NCI-H1436 treated with DMSO at 0.1 percent for 48 hours (cell line): ENCODE measurements at places on chromosomes 16 and 17.

DNA sequence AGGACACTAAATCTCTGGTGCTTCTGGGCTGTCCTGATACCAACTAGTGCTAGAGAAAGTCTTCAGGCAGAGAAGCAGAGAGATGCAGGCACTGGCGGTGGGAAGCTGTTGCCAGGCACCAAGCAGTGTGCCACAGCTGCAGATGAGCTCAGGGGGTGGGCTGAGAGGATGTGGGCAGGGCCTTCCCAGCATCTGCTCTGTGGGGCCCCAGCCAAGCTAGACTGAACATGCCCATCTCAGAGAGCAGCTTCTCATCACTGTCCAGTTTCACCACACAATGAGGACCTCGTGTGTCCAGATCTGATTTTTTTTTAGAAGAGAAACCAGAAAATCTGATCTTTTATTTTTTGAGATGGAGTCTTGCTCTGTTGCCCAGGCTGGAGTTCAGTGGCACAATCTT lies 17.1 kb downstream of the PSKH1 start:
- DNase-seq = no peak

DNA sequence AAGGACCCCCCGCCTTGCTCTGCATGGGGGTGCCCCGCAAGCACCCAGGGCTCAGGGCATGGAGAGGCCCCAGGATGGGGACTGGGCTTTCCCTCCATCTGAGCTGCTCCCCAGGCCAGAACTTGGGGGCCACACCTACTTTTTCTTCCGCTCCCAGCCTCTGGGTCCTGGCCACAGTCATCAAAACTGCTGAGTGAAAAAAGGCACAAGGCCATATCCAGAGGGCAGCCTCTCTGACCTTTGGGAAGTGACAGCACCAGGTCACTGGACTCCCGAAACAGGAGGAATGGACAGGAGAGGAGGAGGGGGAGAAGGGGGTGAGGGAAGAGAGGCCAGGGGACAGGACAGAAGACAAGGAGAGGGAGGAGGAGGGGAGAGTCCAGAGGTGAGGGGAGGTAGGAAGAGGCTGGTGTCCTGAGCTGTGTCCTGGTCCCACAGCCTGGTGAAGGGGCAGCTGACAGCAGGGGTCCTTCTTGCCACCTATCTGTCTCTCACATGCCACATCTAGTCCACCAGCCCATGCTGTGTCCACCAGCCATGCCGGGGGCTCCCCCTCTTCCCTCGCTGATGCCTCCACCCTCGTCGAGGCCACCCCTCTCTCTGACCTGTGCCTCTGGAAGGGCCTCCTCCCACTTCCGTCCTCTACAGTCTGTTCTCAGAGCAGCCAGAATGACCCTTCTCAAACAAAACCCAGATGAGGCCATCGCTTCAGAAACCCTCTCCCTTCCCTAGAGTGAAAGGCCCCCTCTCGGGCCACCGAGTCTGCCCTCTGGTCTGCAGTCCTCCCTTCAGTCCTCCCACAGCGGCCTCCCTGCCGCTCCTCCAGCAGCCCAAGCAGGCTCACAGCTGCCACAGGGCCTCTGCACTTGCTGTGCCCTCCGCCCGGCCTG lies 73.9 kb upstream of the TOB1 start:
- no peak for DNase-seq

DNA sequence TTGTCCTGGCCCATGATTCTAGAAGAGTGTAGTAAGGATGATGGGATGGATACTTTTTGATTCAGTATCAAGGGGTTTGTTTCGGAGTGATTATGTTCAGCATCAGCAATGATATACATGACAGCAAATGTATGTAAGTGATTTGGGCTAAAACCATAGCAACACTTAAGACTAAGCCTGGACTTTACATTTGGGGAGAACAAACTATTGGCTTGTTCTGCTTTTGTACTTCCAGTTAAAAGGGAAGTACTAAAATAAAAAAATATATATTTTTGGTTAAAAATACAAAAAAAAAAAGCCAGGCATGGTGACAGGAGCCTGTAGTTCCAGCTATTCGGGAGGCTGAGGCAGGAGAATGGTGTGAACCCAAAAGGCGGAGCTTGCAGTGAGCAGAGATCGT lies 20.5 kb upstream of the DHX8 start:
- no peak for DNase-seq

- no peak for DNase-seq
Measured at GRCh38 chr17:79575229-79575628, 35.6 kb downstream of the RBFOX3 start.
